ENCODE measurements at places on chromosomes 6 and 20.
A peak's percentile ranks its signal among the peaks of the same experiment; 100 is the strongest.

GRCh38 chr6:2575236-2575635, 175.5 kb downstream of the MYLK4 start:
- DNase-seq, result no peak

- DNase-seq, result no peak
Measured at GRCh38 chr20:49680484-49680883, 33.2 kb downstream of the B4GALT5 start.

GRCh38 chr6:2258112-2258511, 12.7 kb upstream of the GMDS start:
- no peak for DNase-seq

GRCh38 chr6:8219352-8219943, 117.1 kb upstream of the EEF1E1 start:
- peak; percentile 42 for DNase-seq

DNA sequence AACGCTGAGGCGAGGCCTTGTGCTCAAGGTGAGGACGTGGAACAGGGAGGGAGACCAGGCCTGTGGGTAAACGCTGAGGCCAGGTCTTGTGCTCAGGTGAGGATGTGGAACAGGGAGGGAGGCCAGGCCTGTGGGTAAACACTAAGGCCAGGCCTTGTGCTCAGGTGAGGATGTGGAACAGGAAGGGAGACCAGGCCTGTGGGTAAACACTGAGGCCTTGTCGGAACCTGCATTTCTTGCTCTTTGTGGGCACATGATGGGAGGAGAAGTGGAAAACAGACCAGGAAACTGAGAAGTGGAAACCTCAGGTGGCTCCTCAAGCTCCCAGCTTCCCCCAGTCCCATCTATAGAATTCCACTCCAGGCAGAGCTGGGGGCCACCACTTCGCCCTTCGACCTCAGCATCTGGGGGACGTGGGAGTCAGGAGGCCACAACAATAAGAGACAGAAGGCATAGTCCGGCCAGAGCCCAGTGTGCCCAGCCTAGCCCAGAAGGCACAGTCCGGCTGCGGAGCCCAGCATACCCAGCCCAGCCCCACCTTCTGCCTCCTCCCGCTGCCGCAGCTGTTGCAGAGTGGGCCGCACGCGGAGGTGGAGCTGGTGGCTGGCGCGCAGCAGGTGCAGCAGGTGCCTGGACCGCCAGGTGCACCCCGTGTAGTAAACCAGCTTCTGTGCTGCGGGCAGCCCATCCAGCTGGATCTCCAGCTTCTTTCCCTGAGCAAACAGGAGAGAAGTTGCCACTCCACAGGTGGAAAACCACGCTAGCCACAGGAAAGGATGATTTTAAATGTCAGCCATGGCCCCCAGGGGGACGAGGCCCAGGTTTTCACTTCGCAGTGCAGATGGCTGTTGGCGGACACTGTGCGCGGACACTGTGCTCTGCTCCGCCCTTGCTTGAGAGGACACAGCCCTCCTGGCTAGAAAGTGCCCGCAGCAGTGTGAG, 17.5 kb downstream of the FRMD1 start:
- no peak for DNase-seq

DNA sequence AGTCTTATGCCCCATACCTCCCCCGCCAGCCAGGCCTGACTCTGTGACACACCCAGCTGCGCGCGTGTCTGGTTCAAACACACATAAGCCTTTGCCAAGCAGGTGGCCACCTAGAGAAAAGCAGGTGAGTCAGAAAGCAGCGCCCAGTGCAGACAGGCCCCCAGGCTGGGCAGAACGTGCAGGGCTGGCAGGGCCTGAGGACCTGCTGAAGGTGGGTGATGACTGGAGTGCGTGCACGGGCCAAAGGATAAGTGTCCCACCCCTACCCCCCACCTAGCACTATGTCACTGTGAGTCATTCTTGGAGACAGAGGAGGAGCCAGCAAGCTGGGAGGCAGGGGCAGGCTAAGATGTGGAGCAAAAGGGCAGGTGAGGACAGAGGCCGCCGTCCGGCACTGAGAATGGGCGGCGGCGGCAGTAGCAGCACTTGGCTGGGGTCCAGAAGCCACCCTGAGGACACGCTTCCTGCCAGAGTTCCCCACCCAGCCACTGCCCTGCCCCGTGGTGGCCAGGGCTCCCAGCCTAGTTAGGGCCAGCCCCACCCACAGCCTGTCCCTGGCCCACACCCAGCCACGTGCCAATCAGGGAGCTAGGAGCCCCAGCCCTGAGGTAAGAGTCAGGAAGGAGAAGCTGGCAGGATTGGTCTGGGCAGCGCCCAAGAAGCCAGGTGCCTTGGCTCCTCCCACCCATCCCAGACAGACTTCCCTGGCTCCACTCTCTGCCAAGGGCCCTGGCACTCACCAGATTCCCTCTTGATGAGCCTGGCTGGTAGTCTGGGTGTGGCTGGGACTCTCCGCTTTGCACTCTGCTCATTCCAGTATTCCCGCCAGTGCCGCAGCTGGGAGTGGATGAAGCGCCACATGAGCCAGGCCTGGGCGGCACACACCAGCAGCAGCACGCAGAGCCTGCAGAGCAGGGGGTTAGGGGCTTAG, 72.7 kb downstream of the TRAM2 start:
- DNase-seq, result peak; percentile 86

Data from BE2C (cell line).